Fibroblast of the aortic adventitia (primary cell): ENCODE measurements at places on chromosomes 4 and X. TPM values are rescaled to one million over a fixed set of nuclear protein-coding genes. Genes with fewer than 3 reads are reported as not detected.

DYNLT3 gene
- 19.4 and 64.2 TPM in 2 replicates for total RNA-seq

DMRTC1 gene
- total RNA-seq: not detected in 2 replicates

DNA sequence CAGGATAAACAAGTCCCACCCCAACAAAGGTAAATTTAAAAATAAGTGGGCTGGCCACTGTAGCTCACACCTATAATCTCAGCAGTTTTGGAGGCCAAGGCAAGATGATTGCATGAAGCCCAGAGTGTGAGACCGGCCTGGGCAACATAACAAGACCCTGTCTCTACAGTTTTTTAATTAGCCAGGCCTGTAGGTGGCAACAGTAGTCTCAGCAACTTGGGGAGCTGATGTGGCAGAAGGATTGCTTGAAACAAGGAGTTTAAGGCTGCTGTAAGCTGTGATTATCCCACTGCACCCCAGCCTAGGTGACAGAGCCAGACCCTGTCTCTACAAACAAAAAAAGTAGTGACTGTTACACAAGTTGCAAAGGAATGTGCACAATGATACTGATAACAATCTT, 74.6 kb upstream of the FAAH2 start:
- no peak for DNase-seq

- DNase-seq: no peak
Observed at GRCh38 chrX:153750127-153750774, 13.8 kb upstream of the PLXNB3 start.

CCKAR gene
- 3.1 TPM in 1 of 2 replicates, not detected in the other for total RNA-seq

DNA sequence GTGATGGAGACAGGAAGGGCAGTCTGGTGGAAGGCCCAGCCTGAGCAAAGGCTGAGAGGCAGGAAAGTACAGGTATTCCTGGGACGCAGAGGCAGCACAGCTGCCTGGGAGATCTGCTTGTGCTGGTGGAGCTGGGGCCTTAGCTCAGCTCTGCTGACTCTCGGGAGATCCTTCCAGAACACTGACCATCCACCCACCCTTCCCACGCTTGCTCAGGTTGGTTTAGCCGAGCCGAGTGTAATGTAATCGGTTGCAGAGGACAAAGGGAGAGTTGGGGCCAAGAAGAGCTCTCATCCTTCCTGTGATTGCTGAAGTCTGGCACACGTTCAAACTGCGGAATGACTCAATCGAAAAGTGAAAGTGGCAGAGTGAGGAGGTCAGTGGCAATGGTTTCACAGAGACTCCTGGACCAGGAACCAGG, 43.1 kb upstream of the GPR78 start:
- peak; percentile 92 for DNase-seq

DNA sequence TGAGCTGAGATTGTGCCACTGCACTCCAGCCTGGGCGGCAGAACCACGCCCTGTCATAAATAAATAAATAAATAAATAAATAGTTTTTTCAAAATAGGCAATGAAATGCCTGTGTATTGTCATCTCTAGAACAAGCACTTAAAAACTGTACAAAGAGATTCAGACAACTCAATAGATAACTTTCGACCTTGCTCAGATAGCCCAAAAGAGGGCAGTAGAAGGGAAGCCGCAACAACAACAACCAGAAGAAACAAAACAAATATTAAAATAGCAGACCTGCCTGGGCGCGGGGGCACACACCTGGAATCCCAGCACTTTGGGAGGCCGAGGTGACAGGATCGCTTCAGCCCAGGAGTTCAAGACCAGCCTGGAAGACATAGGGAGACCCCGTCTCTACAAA, 9.4 kb upstream of the CLDN34 start:
- DNase-seq: no peak

PPEF2 gene
- not detected in 2 replicates for total RNA-seq

DNA sequence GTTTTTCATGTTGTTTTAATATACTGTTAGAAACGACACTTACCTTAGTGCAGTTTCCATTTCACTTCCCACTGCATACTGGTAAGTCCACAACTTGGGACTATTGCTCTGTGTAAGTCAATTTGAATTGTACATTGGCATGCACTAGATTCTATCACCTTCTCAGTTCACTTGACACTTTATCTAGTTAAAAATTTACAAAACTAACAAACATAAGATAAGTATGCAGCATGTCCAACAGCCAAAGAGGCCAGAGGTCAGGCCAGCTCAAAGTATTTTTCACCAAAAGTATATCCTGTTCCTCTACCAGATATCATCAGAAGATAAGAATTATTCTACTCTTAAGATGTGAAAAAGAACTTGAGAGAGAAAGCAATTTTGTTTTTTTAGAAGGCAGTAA, 75.9 kb downstream of the QRFPR start:
- DNase-seq: no peak

RAPGEF2 gene
- 25.7 and 44.0 TPM in 2 replicates for total RNA-seq

GRCh38 chrX:11768039-11768438, 10.0 kb downstream of the MSL3 start:
- no peak for DNase-seq

DNA sequence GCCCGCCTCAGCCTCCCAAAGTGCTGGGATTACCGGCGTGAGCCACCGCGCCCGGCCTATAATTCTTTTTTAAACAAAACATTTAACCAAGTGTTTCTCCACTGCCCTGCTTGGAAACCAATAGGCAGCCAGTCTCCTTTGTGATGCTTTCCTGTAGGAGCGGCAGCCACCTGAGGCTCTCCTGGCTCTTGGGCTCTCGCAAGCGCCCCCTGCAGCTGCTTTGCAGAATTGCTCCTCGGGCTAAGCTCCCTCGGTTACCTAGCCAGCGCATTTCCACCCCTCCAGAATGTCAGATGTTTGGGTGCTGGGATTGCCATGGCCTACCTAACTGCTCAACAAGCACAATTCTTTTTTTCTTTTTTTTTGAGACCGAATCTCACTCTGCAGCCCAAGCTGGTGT, 7.7 kb downstream of the S100P start:
- no peak for DNase-seq

DCUN1D4 gene
- 62.6 and 115 TPM in 2 replicates for total RNA-seq

DNA sequence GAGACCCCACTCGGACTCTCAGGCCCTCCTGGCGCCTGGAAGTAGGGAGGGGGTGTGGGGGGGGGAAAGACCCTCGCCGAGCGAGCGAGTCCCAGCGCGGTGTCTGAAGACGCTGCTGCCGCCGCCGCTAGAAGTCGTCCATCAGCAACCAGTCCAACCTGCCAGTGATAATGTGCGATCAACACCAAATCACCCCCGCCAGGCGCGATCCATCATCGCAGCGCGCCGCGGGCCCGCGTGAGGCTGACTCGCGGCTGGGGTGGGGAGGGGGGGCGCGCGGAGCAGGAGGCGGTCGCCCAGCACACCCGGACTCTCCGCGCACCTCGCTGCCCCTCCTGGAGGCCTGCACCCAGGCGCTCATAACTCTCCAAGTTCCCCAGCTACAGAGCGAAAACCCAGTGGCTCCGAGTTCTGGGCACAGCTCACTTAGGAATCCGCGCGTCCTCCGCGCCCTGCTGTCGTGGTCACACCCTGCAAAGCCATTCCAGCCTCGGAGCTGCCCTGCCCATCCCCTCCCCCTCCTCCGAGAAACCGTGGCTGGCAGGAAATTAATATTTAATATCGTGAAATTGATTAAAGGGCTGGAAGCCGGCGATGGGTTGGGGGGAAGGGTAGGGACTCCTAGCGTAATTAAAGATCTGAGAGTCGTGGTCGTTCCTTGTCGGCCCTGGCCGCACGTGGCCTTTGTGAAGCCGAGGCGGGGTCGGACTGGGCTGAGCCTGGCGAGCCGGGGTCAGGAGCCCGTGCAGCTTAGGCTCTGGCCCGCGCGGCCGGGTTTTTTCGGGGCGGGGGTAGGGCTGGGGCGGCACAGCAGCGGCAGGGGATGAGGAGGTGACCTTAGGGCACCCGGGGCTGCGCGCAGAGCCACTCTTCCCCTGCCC, 58.1 kb upstream of the BCOR start:
- DNase-seq: no peak
